ENCODE measurements at places on chromosomes 4 and X. TPM values are rescaled to one million over a fixed set of nuclear protein-coding genes. Genes with fewer than 3 reads are reported as not detected.

ENPEP gene
- polyA plus RNA-seq = 1.1 TPM

DNA sequence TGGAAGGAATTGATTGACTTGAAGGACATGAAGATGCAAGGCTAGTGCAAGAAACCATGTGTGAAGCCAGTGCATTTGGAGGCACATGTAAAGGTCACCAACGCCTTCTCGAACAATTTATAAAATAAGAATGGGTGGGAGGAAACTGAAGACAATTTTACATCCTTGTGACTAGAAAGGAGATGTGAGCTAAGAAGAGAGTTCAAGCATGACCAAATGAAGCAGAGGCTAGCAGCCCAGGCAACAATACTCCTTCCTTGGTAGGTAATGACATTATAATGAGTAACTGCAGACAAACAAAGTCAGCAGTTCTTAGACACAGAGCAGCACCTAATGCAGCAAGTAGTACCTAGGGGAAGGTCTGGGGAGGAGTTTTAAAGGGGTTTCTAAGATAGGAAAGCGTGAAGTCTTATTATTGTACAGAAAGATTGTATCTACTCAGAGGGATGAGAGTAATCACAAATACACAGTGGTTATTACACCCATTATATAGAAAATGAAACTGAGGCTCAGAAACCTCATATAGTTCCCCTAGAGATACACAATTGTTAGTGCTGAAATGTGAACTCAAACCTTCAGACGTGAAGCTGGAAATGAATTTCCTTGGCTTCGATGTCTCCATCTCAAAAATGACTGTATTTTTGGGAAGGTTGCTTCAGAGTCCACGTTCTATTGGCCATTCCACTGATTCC, 56.1 kb downstream of the ATXN3L start:
- no peak for DNase-seq

- no peak for DNase-seq
These were observed 3.8 kb upstream of the ZIC3 start for GRCh38 chrX:137562096-137562495.

DNA sequence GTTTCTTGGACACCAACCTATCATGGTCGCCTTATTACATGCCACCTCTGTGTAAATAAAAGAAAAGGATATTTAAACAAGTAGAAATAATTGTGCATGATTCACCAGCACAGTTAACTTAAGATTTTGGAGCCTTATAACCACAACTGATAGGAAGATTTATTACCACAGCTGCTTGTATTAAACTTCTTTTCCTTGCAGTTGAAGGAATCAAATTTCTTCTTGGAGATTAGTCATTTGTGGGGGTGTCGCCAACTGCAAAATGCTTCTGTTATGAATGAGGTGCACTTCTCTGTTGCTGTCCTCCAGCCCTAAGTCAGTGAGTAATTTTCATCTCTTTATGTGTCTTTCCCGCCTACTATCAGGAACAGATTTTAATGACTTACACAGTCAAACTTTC, 73.3 kb downstream of the OR13H1 start:
- no peak for DNase-seq

GRCh38 chr4:156889616-156890594, 81.7 kb downstream of the PDGFC start:
- DNase-seq = peak; percentile 39

- no peak for DNase-seq
These were observed 27.9 kb downstream of the TSC22D3 start for GRCh38 chrX:107747596-107748161.

Measured in psoas muscle (tissue), 8 donors.